ENCODE measurements at places on chromosomes 7 and 10.

- peak; percentile 72 for DNase-seq
Measured at GRCh38 chr10:94320285-94320914, 42.3 kb downstream of the NOC3L start.

DNA sequence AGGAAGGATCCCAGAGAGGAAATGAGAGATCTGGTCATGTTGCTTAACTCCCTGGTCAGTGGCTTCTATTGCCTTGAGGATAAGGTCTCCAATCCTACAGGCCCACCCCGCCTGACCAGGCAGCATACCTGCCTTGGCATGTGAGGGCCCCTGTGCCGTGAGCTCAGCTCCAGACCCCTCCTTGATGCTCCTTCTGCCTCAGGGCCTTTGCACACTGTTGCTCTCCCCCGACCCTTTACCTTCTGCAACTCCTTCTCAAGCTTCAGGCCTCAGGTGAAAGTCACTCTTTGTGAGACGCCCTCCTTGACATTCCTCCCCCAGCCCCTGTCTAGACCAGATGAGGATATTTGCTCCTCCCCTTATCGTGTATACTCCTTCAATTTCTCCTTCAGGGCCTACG is 62.8 kb downstream of the FAM241B start:
- DNase-seq: no peak

- no peak for DNase-seq
Measured at GRCh38 chr7:74404741-74405140, 49.0 kb upstream of the GTF2IRD1 start.

DNA sequence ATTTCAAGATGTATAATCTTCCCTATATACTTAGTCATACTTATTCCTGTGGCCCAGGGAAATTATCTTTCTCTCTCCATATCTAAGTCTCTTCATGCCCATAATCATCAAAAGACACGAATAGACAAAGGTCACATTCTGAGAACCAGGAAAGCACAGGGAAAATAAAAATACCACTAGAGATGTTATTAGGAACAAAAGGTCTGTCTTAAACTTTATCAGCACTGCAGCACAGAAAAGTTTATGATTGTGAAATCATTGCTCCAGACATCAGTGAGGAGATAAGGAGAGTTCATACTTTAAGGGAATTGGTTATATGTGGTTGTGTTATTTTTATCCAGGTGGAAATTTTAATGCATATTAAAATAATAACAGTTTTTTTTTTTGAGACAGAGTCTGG is 974.6 kb upstream of the CELF2 start:
- no peak for DNase-seq

DNA sequence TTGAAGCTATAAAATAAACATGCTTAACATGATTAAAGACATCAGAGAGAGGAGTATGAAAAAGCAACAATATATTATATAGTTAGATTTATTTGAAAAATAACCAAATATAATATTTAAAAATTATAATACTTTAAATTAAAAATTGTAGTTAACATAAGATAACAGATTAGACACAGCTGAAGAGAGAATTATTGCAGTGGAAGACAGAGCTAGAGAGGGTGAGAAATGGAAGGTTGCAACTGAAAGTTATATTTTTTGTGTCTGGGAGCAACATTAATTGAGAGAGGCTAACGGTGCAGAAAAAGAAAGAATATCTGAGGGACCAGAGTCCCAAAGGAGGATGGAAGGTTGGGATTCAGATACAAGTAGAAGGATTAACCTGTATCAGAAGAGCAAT is 548.9 kb upstream of the FZD8 start:
- DNase-seq: no peak

DNA sequence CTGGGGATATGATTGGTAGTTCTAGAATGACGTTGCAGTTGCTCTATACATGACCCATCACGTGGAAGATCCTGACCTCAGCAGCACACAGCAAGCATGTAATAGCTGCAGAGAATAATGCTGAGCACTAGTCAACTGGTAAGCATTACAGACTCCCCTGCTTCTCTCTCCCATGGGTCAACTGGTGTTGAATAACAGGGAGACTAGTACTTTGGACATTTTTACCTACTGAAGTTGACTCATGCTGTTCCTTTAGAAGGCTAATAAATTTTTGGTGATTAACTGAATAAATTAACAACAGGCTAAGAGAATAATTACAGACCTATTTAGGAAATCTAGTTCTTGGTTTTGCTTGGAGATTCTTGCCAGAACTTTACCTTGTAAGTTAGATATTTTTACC is 234.1 kb downstream of the AUTS2 start:
- no peak for DNase-seq

Data from myocyte (in vitro differentiated cells).